Hepatocyte (in vitro differentiated cells): ENCODE measurements at places on chromosomes 5 and 9. TPM values are rescaled to one million over a fixed set of nuclear protein-coding genes. Genes with fewer than 3 reads are reported as not detected.

GRCh38 chr9:792331-793260, 48.9 kb upstream of the DMRT1 start:
- DNase-seq = no peak

GRCh38 chr9:98881836-98882568, 61.7 kb upstream of the COL15A1 start:
- DNase-seq = no peak

- DNase-seq = peak; percentile 30
Observed at GRCh38 chr9:128495296-128495695, 9.2 kb upstream of the GLE1 start.

Gene FYB1
- total RNA-seq = 2.4 and 2.6 TPM in 2 replicates

DNA sequence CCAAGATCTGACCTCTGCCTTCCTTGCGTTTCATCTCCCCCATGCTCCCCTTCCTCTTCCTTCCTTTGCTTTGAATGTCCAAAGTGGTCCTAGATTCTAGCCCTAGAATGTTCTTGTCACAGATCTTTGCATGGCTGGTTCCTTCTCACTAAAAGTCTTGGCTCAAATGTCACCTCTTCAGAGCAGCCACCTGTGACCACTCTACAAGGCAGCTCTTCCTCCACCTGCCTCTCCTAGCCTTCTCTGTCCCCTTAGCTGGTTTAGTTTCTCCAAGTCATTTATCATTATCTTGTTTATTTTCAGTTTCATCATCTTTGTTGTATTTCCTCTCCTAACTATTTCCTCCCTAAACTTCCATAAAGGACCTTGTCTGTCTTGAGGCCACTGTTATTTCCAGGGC, 7.1 kb upstream of the OCLN start:
- no peak for DNase-seq

Gene CAMK2A
- total RNA-seq = 0.88 and 2.6 TPM in 2 replicates

Gene TMEM232
- 2.4 TPM in 2 replicates for total RNA-seq

Gene IL33
- 2.0 and 2.1 TPM in 2 replicates for total RNA-seq

DNA sequence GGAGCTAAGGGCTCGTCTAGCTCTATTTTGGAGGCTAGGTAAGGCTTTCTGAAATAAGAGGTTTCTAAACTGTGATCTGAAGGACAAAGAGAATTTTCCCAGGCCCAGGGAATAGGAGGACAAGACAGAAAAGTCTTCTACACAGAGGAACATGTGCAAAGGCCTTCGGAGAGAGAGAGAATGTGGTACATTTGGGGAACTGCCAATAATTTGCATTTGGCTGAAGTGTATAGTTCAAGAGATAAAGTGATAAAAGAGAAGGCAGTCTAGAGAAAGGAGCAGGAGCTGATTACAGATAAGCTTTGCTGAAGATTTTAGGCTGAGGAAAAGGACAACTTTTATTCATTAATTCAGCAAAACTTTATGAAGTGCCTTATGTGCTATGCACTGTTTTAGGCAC, 214.4 kb upstream of the ELL2 start:
- no peak for DNase-seq

Gene LECT2
- total RNA-seq = 25.0 and 29.6 TPM in 2 replicates

- DNase-seq = peak; percentile 18
Observed at GRCh38 chr5:80034962-80035821, at the start of gene THBS4. Gene THBS4 (plus strand): TSS chr5:80035348. CDS start chr5:80035538, 190 bp downstream.

- DNase-seq = peak; percentile 69
Observed at GRCh38 chr9:131678499-131679111, 61.3 kb downstream of the RAPGEF1 start.

GRCh38 chr9:38119560-38120236, 50.7 kb upstream of the SHB start:
- no peak for DNase-seq

- DNase-seq = no peak
Observed at GRCh38 chr5:137231540-137231939, 267.6 kb downstream of the SPOCK1 start.

Gene SLC36A2
- 0.30 TPM in 1 of 2 replicates, not detected in the other for total RNA-seq

DNA sequence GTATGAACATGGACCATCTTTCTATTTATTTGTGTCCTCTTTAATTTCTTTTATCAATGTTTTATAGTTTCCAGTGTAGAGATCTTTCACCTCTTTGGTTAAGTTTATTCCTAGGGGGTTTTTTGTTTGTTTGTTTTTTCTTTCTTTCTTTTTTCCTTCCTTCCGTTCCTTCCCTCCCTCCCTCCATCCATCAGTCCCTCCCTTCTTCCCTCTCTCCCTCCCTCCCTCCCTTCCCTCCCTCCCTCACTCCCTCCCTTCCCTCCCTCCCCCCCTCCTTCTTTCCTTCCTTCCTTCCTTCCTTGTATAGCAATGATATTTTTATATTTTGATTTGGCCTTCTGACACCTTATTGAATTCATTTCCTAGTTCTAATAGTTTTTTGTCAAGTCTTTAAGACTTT, 23.4 kb upstream of the IGFBPL1 start:
- DNase-seq = no peak

- peak; percentile 77 for DNase-seq
Observed at GRCh38 chr9:120877276-120878034, 467 bp upstream of the PHF19 start.

DNA sequence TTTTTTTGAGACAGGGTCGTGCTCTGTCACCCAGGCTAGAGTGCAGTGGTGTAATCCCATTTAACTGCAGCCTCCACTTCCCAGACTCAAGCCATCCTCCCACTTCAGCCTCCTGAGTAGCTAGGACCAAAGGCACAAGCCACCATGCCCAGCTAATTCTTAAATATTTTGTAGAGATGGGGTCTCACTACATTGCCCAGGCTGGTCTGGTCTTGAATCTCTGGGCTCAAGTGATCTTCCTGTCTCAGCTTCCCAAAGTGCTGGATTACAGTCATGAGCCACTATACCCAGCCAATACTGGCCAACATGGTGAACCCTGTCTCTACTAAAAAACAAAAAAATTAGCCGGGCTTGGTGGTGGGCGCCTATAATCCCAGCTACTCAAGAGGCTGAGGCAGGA, 6.8 kb downstream of the DCAF12 start:
- DNase-seq = no peak

Gene PLEKHG4B
- total RNA-seq = 3.5 and 4.0 TPM in 2 replicates

DNA sequence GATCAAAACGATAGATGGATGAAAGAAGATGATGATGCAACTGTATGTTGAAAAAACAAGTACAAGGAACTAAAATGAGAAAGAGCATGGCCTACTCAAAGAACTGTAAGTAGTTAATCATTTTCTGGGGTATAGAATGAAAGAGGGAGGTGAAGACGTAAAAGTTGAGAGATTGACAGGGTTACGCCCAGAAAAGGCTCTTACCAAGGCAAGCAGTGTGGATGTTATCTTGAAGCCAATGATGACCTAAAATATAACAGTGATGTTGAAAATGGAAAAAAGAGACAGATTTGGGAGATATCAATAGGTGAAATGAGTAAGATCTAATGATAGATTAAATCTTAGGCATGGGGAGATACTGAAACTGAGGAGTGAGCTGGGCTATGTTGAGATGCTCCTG, 80.4 kb upstream of the GNAQ start:
- no peak for DNase-seq

Gene LCN10
- total RNA-seq = not detected in 2 replicates

Gene SPINK7
- total RNA-seq = not detected in 2 replicates

Gene NMUR2
- total RNA-seq = 0.40 TPM in 1 of 2 replicates, not detected in the other

DNA sequence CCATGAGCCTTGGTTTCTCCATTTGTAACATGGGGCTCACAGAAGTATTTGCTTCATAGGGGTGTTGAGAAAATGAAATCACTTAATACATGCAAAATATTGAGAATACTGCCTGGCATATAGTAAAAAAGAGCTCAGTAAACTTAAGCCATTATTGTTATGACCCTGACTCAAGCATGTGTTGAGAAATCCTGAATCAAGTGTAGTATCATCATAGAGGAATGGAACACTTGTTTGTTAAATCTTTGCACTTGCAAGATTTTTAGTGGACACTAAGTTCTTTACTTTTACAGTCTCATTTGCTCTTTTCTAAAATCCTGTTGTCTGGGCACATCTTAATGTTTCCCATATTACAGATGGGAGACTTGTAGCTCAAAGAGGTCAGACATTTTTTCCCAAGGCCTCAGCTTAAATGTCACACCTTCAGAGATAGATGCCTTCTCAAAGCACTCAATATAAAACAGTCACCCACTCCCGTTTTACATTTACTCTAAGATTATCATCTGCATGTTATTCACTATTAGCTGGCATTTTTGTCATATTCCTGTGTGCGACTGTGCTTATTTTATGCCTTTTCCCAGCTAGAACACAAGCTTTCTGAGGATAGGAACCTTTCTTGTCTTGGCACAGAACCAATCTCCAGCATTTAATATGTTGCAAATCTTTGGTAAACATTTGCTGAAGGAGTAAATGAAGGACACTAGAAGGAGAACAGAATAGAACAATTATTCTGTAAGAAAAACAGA, 250.0 kb upstream of the TNC start:
- no peak for DNase-seq

- DNase-seq = no peak
Observed at GRCh38 chr5:95668216-95668615, 14.6 kb downstream of the SPATA9 start.

DNA sequence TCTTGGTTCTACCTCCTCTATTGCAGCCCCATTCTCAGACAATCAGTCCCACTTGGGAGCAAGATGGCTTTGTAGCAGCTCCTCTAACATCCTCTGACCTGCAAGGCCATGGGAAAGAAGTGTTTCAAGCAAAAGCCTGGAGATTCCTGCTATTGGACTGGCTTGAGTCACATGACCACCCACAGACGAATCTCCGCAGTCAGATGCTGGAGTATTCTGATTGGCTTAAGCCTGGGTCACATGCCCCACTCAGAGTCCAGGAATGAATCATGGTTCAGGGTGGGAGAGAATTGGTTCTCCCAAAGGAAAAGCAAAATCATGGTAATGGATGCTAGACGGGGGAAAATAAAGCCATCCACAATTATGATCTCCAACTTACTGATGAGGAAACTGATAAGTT, 22.6 kb upstream of the LMX1B start:
- no peak for DNase-seq

GRCh38 chr5:42740920-42741319, 15.7 kb upstream of the CCDC152 start:
- DNase-seq = no peak

- no peak for DNase-seq
Observed at GRCh38 chr9:20528253-20528652, 94.0 kb downstream of the MLLT3 start.

DNA sequence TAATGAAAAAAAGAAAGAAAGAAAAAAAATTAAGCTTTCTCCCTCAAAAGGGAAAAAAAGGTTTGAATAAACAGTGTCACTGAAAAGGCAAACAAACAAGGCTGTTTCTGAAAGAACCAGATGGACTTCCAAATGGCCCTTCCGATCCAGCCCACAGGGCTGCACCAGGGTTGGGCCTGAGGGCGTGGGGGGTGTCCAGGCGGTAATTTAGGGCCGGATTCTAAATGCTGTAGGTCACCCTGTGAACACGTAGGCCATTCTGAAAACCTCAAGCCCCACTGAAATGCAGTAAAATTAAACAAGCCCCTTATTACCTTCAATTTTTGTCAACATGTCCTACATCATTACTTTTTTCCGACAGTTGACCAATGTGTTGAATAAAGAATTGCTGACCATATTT, 132.1 kb downstream of the HSD17B3 start:
- no peak for DNase-seq

DNA sequence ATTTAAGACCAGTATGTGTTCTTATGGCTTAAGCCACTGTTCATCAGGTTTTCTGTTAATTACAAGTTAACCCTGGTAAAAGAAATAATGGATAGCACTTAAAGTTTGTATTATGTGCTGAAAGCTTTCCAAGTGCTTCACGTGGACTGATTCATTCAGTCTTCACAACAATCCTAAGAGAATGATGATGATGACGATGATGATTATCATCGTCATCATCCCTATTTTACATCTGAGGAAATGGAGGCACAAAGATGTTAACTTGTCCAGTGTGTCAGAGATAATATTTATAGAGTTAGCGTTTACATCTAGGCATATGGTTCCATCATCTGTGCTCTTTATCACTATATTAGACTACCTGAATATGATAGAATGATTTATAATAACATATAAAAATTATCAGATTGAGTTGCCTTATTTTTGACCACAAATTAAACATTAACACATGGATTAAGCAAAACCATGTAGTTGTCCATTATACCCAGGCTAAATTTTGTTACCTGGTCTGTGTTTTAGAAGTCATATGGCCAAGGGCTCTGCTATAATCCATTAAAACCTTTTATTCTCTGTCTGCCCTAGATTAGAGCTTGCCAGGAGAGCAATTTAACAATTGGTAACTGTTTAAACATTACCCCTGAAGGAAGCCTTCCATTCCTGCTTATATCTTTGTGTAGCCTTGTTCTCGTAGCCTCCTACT, 102.3 kb upstream of the MAP3K1 start:
- no peak for DNase-seq

GRCh38 chr5:151741678-151742423, 16.6 kb downstream of the ATOX1 start:
- DNase-seq = no peak

Gene PCDHGB3
- not detected in 2 replicates for total RNA-seq

GRCh38 chr5:122810405-122810804, 35.0 kb upstream of the SNX24 start:
- DNase-seq = no peak

Gene DOCK8
- total RNA-seq = 5.1 and 6.6 TPM in 2 replicates

Gene CDHR2
- 24.8 and 29.8 TPM in 2 replicates for total RNA-seq

GRCh38 chr9:96524764-96525163, 74.8 kb downstream of the HABP4 start:
- no peak for DNase-seq

GRCh38 chr5:172059661-172060100, 53.2 kb upstream of the FBXW11 start:
- no peak for DNase-seq

- no peak for DNase-seq
Observed at GRCh38 chr5:152686931-152687330, 281.9 kb upstream of the NMUR2 start.

GRCh38 chr5:10982626-10983025, 221.6 kb upstream of the DAP start:
- DNase-seq = no peak

GRCh38 chr5:79508794-79509193, 5.1 kb downstream of the HOMER1 start:
- DNase-seq = no peak

DNA sequence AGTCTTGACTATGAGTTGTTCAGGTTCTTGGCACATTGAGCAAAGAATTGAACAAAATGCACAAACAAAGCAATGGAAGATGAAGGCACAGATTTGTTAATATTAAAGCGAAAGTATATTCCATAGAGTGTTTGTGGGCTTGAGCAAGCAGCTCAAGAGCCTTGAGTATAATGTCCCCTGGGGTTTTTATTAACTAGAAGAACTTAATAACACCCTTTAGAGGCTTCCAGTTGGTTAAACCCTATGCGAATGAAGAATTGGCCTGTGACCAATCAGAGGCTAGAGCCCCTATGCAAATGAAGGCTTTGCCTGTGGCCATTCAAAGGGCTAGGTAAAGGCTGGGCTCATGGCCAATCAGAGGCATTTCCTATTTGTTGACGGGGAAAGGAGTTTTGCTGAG, 135.3 kb upstream of the IL12B start:
- no peak for DNase-seq

- peak; percentile 83 for DNase-seq
Observed at GRCh38 chr5:169581580-169582227, 1.9 kb upstream of the SPDL1 start.
